ENCODE measurements at places on chromosomes 1 and 21.
A peak's percentile ranks its signal among the peaks of the same experiment; 100 is the strongest.

DNA sequence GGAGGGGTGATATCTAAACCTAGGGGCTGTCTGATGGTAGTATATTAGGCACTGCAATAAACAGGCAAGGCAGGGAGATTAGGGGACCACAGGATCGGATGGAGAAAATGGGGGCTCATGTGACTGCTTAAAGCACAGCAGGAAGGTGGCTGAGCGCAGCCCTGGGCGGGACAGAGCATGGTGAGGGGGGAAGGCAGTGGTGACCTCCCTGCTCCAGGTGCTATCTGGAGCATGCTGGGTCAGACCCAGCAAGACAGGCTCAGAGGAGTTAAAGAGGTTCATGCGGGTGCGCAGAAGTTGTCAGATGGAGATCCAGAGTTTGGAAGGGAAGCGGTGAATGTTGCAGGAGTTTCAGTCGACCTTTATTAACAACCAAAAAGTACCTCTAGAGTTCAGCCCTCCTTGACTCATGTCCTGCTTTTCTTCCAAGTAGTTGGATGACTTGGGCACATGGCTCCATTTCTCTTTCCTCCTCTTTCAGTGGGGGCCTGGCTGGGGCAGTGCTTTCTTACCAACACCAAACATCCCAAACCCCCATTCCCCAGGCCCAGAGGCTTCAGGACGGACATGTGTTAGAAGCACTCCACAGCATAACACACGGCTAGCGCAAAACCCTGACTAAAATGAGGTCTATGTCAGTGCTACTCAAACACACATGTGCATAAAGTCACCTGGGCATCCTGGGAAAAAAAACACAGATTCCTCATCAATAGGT, 41.5 kb downstream of the CAPN9 start:
- DNase-seq: no peak

GRCh38 chr1:46285730-46286477, 17.5 kb downstream of the LRRC41 start:
- DNase-seq: no peak

DNA sequence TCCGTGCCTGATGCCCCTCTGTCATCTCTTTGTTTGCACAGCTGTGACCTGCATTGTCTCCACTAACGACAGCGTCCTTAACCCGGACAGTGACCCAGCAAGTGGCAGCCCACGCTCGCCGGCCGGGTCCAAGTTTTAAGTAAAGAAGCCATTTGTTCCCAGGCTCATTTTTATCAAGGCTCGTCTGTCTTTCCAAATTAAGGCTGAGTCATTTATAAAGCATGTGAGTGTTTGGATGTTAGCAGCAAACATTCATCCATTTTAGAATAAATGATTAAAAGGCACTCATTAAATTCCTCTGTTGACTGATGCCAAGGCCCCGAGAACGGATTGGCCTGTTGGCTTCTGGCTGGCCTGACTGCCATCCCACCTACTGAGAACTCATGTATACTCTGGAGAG, 514.5 kb downstream of the NPHP4 start:
- DNase-seq: no peak

GRCh38 chr1:88421997-88422396, 262.1 kb upstream of the PKN2 start:
- no peak for DNase-seq

GRCh38 chr21:32214654-32215305, 64.1 kb downstream of the MIS18A start:
- DNase-seq: no peak

- DNase-seq: peak; percentile 18
These were observed 7.3 kb upstream of the BARHL2 start for GRCh38 chr1:90724361-90724760.

DNA sequence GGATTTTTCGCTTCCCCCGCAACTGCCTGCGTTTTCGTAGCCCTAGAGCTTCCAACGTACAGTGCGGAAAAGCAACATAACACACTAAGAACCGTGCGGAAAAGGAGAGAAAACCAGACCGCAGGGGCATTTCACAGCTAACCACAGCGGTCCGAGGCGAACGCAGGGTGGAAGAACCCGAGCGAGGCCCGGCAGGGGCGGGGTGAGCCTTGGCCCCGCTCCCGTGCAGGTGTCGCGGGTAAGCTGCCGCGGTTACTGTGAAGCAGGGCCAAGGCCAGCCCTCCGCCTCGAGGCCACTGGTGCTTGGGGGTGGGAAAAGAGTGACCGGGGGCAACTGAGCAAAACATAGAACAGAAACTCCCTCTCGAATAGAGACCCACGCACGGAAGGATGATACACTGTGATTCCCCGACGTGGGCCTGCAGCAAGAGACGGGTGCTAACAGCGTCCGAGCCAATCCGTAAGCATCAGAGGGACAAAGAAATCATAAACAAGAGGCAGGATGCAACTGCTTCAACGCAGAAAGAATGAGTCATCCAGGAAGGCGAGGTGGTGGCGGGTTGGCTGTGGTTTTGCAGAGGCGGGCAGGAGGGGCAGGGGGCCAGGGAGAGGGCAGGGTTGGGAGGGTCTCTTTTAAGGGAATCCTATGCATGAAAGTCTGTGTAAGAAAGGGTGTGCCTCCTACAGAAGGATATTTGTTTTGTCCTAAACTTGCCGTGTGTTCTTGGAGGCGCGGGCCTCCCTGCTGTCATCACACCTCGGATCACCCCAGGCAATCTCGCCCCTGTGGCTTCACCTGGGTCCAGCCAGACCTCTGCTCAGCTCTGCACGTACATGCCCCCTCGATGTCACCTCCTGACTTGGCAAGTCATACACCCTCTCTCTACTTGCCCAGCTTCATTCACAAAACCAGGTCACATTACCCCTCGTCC, 7.3 kb downstream of the GNG4 start:
- DNase-seq: peak; percentile 69

DNA sequence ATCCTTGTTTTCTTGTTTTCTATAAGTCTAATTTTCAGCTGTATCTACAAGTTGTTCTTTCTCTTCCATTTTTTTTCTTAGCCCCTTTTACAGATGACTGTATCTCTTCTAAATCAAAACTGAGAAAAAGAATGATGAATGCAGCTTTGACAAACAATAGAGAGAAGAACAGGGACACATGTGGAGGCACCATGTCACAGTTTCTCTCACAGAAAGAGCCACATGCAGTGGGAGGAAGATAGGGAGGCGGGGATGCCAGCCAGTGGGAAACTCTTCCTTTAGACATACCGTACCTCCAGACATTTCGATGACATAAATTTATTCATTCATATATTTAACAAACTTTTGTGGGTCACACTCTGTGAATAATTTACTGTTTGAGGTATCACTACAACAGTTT, 45.5 kb downstream of the NME7 start:
- no peak for DNase-seq

- no peak for DNase-seq
These were observed 38.7 kb downstream of the RGS5 start for GRCh38 chr1:163163881-163164582.

DNA sequence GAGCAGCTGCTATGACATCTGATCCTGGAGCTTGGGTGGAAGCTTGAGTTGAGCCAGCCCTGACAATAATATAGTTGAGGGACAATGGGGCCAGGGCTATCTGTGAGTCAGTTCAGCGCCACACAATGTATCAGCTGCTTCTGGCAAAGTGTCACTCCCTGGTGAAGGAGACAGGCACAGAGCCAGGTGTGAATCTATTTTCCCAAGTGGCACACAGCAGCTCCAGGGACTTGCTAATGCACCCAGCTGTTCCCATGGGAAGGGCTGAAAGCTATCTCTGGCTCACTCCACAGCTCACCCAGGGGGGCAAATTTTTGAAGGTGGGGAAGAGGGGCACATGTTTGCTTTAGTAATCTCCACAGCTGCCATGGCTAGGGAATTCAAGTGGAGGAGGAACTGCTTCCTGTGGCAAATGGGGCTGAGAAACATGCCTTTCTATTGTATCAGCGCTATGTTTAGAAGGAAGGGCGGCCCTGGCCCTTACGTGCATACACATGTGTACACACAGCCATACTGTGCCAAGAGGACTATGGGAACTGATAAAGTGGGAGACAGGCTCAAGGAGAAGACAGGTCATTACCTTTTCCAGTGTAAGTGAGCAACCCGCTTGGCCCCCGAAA, 2.2 kb downstream of the CYB5R1 start:
- DNase-seq: no peak

DNA sequence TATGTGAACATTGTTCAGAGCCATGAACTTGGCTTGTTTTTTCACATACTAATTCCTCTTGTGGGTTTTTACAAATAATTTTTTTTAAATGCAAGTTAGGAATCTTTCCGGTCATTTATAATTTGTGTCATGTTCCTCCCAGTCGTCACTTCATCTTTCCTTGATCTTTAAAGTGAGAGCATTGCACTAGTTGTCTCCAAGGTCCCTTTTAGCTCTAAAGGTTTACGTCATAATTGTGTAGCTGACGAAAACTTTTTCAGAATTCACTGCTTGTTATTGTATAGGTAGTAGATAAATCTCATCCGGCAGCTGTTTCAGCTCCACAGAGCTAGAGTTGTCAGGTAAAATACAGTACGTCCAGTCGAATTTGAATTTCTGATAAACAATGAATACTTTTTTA, 33.6 kb downstream of the SOAT1 start:
- DNase-seq: no peak

DNA sequence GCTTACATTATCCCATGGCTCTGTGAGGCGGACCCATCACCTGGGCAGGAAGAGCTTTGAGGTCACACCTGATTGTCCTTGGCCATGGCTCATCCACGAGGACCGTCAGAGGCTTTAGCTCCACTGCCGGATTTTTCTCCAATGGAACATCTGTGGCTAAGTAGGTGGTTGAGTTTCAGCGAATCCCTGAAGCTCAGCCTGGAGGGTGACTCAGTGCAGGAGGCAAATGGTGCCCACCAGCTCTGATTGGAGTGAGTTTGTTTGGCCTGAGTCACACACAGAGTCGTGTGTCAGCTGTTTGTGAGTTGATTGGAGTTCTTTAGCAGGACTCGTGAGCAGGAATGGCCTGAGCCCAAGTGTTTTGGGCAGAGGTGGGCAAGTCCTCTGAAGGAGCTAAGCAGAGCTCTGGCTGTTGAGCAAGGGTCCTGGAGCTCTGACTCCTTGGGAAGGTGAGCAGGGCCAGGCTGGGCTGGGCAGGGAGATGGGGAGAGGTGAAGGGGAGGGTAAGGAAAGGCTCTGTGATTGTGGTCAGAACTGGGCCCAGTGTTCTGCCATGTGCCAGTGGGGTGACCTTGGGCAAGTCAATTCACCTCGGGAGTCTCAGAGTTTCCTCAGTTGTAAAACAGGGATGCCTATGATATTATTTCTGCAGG, 2.0 kb downstream of the SLC6A17 start:
- DNase-seq: no peak

DNA sequence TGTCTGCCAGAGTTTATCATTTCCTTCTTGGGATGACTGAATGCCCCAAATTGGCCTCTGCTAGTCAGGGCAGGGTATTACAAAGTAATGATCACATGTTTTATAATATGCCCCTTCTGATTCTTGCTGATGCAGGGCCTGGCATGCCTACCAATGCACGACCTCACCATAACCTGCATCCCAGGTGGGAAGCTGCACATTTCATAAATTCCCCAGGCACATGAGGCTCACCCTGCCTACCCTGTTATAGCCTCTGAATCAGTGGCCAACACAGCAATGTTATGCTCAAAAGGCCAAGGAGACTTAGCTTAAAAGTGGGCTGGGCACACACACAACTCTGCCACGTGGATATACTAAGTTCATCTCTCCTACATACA, 28.0 kb upstream of the XPR1 start:
- no peak for DNase-seq

DNA sequence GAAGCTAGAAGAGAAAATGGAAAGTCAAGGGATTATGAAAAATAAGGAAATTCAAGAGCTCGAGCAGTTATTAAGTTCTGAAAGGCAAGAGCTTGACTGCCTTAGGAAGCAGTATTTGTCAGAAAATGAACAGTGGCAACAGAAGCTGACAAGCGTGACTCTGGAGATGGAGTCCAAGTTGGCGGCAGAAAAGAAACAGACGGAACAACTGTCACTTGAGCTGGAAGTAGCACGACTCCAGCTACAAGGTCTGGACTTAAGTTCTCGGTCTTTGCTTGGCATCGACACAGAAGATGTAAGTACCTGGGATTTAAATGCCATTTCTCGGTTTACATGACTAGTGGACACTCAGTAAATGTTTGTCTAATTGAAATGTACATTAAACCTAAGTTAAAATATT, 40.0 kb downstream of the CENPF start:
- no peak for DNase-seq

DNA sequence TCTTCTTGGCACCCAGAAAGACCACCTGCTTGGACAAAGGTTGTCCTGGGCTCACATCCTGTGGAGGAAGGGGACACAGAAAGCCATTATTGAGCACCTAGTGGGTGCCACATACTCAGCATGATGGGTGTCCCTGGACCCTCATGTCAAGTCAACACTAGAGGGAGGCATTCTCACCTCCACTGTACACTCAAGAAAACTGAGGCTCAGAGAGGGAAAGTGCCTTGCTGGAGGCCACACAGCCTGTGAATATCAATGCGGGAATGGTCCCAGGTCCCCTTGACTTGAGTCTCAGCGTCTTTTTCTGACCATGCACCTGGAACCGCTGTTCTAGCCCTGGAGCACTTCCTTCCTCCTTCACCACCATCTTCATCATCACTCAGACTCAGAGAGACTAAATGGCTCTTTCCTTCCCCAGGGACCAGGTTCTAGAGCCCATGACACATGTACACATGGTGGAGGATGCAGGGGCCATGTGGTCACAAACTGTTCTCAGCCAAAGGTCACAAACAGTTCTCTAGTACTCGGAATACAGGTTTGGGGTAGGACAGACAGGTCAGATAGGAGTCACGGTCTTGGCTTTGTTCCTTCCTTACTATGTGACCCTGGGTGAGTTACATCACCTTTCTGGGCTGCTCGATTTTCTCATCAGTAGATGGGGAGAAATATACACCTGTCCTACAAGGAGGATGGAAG, 89.2 kb upstream of the WNT4 start:
- DNase-seq: no peak

DNA sequence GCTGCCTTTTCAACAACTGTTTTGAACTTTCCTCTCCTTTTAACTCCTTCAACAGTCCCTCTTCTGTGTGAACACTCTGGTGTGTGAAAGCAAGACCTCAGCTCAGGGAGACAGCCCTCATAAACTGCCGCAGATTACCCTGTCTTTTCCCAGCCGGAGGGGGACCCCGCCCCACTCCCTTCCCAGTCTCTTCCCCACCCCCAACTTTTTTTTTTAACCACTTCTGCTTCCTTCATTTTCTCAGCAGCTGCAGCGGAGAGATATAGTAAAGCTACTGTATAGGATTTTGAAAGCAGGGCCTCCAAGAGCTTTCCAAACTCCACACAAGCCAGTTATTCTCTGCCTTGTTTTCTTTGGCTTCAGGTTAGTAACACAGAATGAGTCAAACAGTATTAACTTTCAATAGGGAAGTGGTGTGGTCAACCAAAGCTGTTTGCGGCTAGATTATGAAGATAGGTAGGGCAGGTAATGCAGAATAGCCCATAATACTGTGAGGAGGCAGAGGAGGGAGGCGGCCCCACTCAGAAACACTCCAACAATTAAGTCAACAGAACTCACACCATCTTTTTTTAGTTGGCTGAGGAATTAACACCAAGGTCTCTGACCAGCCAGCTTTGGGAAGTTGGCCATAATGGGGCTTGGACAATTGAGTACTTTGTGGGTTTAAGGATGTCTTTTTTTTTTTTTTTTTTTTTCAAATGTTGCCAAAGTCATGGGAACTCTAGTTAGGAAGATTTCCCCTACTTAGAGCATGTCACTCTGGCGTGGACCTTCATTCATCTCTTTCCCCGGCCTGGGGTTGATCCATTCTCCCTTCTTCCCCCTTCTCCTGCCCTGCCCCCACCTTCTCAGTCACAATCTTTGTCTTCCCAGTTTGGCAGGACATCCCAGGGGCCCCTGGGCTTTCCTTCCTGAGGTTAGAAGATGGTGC, 177.0 kb downstream of the CLIC6 start:
- DNase-seq: peak; percentile 71

- DNase-seq: no peak
These were observed 52.8 kb downstream of the ELK4 start for GRCh38 chr1:205578780-205579571.
